Stimulated activated CD8-positive, alpha-beta memory T cell treated with anti-CD3 and anti-CD28 coated beads, Interleukin-15, amount 100 ng/mL, for 48 hours (primary cell): ENCODE measurements at places on chromosomes 16 and 17.

DNA sequence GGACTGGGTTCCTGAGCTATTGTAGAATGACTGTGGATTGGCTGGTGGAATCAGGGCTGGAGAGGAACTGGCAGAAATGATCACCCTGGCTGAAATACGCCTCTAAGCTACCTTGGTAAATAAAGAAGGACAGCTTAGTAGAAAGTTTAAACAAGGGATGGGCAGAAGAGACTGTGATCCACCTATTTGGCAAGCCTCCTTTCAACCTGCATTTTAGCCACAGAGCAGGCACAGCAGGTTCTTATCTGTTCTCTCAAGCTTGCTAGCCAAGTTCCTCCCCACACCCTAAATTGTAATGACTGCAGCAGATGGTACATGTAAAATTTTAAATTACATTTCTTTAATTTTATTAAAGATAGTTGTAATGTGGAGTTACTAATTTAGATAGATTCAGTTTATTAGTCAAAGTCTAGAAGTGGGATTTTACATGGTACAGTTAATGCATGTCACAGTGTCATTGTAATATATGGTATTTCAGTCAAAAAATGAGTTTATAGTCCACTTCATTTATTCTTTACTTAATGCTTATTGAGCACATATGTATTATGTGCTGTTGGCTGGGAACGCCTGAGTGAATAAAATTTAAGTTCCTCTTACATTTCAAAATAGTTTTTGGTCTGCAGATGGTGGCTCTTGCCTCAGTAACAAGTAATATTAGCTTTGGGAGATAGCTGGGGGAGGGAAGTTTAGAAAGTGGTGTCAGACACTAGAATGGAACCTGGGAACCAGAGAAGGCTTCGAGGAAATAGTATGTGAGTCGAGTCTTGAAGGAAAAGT, 11.2 kb downstream of the EPN2 start:
- DNase-seq, result no peak

GRCh38 chr17:69250641-69251040, 22.0 kb upstream of the ABCA10 start:
- DNase-seq, result no peak

DNA sequence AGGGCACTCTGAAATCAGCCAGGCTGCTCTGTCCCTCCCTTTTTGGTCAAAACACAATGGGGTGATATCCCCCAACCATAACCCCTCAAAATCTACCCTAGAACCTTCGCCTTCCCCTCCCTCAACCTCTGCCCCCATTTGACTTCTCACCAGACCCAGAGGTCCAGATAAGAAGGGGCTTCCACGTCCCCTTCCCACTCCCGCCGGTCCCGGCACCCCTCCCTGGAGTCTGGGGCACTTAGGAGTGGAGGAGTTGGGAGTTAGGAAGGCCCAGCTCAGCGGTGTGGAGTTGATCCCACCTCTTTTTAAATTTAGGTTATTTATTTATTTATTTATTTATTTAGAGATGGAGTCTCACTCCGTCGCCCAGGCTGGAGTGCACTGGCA, 619 bp upstream of the TMEM92 start:
- DNase-seq, result no peak

DNA sequence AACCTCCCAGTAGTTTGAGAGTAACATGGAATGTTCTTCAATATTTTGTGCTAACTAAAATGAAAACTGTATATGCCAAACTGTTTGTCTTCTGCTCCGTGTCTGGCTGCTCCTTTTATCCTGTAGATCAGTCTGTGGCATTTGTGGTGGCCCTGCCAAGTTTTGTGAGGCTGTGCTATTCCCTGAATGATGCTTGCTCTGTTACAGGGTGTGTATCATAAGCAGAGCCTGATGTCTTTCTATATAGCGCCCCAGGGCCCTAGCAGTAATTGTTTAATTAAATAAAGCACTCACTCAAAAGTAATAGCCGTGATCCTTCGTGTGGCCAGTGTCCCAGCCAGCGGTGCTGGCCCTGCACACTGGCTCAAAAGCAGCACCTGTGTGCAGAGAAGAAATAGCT, 27.8 kb upstream of the NAT9 start:
- DNase-seq, result no peak

GRCh38 chr16:825341-826061, 25.0 kb upstream of the GNG13 start:
- DNase-seq, result no peak
